Dermis blood vessel endothelial cell (primary cell): ENCODE measurements at places on chromosomes 7 and 10. TPM values are rescaled to one million over a fixed set of nuclear protein-coding genes. Genes with fewer than 3 reads are reported as not detected.

The NANOS1 gene
- 0.09 and 0.17 TPM in 2 replicates for total RNA-seq

The CYP2C19 gene
- total RNA-seq = not detected in 2 replicates

The RBM48 gene
- total RNA-seq = 11.2 and 15.5 TPM in 2 replicates

- DNase-seq = no peak
These were observed 43.1 kb upstream of the GATAD1 start for GRCh38 chr7:92404170-92404614.

The IMMP2L gene
- total RNA-seq = 5.0 and 8.8 TPM in 2 replicates

- DNase-seq = peak; percentile 11
These were observed 50.4 kb downstream of the RBM33 start for GRCh38 chr7:155694851-155695250.

- DNase-seq = peak; percentile 92
These were observed 56.8 kb upstream of the SVIL start for GRCh38 chr10:29691564-29692072.

DNA sequence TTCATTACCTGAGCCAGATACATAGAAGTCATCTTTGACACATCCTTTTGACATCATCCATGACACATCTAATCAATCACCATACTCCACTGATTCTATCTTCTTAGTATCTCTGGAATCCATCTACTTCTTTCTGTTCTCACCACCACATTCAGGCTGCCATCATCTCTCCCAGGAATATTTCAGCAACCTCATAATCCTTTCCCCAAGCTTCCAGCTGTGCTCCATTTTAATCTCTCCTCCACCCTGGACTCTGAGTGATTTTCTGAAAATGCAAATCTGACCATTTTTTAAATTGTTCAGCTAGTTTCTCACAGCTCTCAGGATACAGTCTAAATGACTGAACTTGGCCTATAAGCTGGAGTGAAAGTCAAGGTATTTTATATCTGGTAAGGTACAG, 2.5 kb upstream of the BTRC start:
- DNase-seq = no peak

DNA sequence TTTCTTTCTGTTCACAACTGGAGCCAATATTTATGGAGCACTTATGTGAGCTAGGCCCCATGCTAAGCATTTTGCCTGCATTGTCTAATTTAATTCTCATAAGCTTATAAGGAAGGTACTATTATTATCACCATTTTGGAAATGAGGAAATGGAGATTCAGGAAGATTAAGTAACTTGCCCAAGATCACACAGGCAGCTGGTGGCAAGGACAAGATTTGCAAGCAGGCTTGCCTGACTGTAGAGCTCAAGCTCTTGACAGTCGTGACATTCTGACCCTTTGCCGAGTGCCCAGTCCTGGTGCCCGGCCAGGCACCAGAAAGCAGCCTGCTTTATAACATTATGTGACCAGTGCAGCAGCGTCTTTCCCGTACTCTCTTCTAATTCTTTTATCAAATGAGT, 38.2 kb downstream of the WNT2 start:
- no peak for DNase-seq

DNA sequence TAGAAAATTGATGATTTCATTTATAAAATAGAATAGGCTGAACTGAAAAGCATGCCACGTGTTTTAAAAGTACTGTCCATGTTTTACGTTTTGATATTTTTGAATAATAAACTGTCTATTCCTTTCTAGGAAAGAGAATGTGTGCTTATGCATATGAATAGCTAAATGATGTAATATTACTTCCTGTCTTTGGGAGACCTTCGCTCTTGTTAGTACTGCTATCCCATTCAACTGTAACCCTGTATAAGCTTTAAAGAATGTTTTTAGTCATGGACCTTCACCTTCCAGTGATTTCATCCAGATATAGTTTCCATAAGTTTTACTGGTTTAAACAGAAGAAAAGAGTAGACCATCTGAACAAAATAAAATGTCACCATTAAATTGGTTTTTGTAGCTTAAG, 274.4 kb upstream of the SEMA3A start:
- peak; percentile 56 for DNase-seq

The ACSM6 gene
- total RNA-seq = not detected in 2 replicates

The OR2A1 gene
- not detected in 2 replicates for total RNA-seq

DNA sequence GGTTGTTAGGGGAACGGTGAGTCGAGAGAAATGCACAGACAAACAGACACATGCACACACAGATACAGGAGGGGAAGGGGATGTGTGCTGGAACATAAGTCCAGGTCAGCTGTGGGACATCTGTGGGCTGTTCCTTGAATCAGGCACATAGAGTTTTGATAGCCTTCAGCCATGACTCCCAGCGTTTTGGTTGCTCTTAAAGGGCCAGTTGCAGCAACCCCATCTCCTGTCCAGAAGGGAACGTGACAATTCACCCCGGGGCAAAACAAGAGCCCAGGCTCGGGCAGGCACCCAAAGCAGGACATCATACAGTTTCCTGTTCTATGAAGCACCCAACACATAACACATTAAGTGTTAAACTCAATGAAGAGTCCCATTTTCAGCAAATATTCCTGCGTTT, 9.6 kb downstream of the INSYN2A start:
- DNase-seq = no peak

DNA sequence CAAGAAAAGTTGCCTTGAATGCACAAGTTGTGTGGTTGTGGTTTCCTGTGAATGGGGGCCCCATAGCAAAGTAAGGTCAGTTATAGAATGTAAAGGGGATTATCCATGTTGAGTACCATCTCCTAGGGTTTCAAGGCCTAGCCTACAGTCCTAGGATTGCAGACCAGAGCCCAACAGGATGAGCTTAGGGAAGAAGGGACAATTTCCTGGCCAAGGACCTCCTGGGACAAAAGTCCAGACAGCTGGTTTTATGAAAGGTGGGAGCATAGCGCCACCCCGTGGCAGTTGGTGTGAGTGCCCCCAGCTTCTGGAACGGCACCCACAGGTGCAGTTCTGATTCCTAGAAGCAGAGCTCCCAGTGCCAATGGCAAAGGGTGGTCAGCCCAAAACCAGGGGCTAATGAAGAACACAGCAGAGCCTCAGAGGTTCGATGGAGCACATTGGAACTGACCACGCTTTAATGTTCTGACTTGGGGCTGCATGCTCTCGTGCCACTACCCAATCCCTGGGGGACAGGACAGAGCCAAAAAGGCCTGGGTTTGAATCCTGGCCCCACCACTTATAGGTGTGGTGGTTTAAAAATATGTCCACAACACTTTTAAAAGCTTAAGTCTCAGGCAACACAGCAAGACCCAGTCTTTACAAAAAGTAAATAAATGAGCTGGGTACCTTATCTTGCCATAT, 25.8 kb upstream of the TMEM120A start:
- peak; percentile 85 for DNase-seq

- no peak for DNase-seq
These were observed 81.6 kb upstream of the SP4 start for GRCh38 chr7:21346297-21346696.

The LRIT2 gene
- total RNA-seq = not detected in 2 replicates

The AKR1C2 gene
- 50.2 and 63.2 TPM in 2 replicates for total RNA-seq

The FXYD4 gene
- not detected in 2 replicates for total RNA-seq

DNA sequence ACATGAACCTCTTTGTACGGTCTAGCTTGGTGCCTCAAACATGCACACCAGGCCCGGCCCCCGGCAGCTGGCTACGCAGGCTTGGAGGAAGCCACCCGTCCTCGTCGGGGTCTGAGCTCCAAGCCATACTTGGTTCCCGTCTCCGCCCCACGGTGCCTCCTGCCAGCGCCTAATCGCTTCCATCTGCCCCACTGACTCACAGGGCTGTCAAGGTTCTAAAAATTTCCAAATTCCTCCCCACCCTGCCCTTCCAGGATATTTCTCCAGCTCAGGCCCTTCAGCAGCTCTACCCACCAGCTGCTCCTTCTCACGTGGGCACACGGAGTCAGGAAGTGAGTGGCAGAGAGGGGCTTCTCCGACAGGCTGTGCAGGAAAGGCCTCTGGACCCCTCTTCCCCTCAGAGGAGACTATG, 38.8 kb downstream of the TMEM270 start:
- no peak for DNase-seq

GRCh38 chr10:16867990-16868389, 50.8 kb upstream of the RSU1 start:
- no peak for DNase-seq

The FEZF1 gene
- not detected in 2 replicates for total RNA-seq

The CTAGE15 gene
- not detected in 2 replicates for total RNA-seq

GRCh38 chr7:134293002-134293740, 23.6 kb downstream of the SLC35B4 start:
- no peak for DNase-seq

GRCh38 chr7:36005293-36005692, 147.8 kb upstream of the EEPD1 start:
- DNase-seq = no peak

The PIK3CG gene
- 4.1 and 6.6 TPM in 2 replicates for total RNA-seq

DNA sequence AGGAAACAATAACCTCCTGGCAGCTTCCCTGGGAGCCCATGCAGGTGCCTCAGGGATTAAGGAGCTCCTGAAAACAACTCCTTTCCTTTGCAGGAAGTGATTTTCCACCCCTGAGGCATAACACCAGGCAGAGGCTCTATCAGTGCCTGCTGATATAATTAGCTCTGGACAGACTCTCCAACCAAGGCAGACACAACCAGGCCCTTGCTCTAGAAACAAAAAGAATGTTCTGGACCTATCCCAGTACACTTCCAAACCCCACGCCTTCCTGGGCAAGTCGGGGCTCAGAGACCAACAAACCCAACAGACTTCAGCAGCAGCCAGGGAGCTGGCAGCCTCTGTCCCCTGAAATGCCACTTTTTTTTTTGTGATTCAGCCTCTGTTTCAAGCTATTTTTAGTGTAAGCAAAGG, 247.1 kb downstream of the KCNMA1 start:
- DNase-seq = peak; percentile 18

The CDC14C gene
- not detected in 2 replicates for total RNA-seq

DNA sequence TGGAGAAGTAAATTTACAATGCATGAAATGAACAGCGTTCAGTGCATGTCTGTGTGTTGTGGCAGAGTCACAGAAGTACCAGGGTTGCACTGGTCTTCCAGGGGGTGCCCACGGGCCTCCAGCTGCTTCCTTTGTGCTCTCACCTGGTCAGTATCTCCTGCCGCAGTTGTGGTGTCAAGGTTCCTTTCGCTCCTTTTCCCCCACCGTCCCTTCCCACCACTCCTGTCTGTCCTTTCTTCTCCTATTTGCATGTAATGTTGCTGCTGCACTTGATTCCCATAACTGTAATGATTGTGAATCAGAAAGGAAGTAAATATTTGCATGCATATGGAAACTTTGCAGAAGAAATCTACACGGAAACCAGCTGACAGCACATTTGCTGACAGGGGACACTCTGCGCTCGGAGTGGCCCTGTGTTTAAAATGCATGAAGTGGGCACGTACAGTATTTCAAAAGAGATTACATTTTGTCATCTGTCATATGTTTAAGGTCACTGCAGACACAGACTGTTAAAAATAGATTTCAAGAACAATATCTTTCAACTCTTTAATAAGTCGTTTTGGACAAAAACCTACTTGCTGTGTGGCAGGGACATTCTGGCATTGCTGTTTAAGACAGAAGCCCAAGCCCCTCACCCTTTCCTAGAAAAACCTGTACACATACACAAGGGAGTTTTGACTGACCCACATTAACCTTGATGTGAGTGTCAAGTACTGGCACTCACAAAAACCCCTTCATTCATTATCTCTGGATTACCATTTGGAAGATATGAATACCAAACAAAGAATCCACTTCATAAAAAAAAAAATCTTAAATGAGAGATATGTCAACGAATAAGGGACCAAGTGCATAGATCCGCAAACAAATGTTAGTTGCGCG, 336.7 kb upstream of the KLF6 start:
- peak; percentile 20 for DNase-seq

DNA sequence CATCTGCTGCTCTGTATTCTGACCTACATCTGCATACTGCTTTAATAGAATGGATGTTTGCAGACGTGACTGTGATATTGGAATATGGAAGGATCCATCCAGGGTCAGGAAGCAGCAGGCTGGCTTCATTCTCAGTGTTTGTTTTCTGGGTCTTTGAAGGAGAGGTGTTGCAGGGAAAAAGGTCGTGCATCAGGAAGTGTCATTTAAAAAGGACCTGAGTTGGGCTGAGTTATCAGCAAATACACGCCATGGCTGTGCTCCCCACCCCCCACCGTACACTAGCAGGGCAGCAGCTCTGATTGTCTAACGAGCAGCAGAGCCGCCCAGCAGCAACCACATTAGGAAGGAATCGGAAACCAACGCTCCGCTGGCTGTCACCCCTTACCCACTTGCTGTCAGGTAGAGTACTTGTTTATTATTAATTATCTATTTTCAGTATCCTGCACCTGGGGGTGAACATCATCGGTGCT, 63.1 kb upstream of the STEAP1B start:
- peak; percentile 66 for DNase-seq

GRCh38 chr10:26274391-26274790, 57.8 kb downstream of the GAD2 start:
- no peak for DNase-seq

- no peak for DNase-seq
These were observed 1106.0 kb upstream of the AUTS2 start for GRCh38 chr7:68492359-68492690.

The OLAH gene
- total RNA-seq = 0.33 and 0.51 TPM in 2 replicates

GRCh38 chr10:69391158-69391557, 25.6 kb downstream of the TACR2 start:
- DNase-seq = no peak

DNA sequence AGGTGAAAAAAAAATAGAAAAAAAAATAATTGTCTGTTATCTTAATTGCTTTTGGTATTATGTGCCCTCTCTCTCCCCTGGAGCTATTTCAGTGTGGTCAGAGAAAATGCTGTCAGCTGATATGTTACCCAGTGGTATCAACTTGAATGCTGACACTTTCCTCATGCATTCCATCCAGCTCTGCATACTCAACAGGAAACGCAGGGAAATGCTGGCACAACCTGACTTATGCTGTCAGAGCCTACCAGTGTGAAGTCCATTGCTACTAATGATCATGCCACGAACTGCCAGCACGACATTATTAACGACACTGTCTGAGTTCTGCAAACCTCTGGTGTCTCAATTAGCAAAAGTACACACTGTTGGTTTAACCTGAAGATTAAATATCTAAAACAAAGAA, 182.8 kb downstream of the ZWINT start:
- no peak for DNase-seq

DNA sequence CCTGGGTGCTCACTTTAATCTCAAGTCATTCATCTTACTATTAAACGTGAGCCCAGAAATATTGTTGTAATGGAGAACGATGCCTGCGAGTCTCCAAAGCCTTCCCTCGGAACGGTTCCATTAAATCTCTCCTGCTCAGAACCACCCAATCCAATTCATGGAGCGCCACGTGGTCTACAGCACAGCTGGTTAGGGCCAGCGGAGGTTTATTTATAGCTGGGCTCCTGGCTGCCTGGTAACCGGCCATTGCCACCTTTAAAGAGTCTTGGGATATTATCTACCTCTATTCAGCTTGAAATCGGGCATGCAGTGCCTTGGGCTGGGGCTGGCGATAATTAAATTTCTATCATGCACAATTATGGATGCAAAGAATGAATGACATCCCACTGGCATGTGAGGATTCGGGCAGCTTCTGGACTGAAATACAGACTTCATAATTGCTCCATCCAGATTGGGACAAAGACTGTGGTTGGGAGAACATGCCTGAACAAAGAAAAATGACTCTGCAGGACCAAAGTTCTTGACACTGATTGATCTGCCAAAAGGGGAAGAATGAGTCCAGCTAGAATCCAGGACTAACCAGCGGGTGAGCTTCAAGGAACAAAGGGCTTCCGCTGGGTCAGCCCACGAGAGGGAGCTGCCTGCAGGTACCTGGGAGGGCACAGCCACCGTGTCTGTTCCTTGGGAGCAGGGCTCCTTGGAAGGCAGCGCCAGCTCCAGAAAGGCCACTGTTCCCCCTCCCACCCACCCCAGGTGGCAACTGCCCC, 7.3 kb downstream of the FAM20C start:
- DNase-seq = no peak

GRCh38 chr7:130144312-130145171, 60.7 kb downstream of the TMEM209 start:
- no peak for DNase-seq
